ENCODE measurements at places on chromosomes 7 and 10. TPM values are rescaled to one million over a fixed set of nuclear protein-coding genes. Genes with fewer than 3 reads are reported as not detected.

ADCYAP1R1 gene
- total RNA-seq: 0.08 TPM

GPR146 gene
- 2.8 TPM for total RNA-seq

CYP2C18 gene
- total RNA-seq: 0.16 TPM

ZNF804B gene
- total RNA-seq: not detected

SPDYE1 gene
- total RNA-seq: not detected

RBP3 gene
- not detected for total RNA-seq

KIF11 gene
- 39.3 TPM for total RNA-seq

HOXA9 gene
- 0.68 TPM for total RNA-seq

TBL2 gene
- total RNA-seq: 54.2 TPM

CUZD1 gene
- total RNA-seq: 1.8 TPM

C7orf33 gene
- not detected for total RNA-seq

CHST3 gene
- 32.7 TPM for total RNA-seq

CYP2C19 gene
- total RNA-seq: not detected

SEMA3E gene
- total RNA-seq: 2.1 TPM

ZNF239 gene
- 2.1 TPM for total RNA-seq

INSYN2A gene
- 1.5 TPM for total RNA-seq

OPALIN gene
- not detected for total RNA-seq

SFRP4 gene
- total RNA-seq: 6.9 TPM

Data from A549 treated with RU486 at 1 μM for 4 hours (cell line).